Liver (tissue), 10 donors: ENCODE measurements at places on chromosomes 5 and 9. TPM values are rescaled to one million over a fixed set of nuclear protein-coding genes. Genes with fewer than 3 reads are reported as not detected.

DNA sequence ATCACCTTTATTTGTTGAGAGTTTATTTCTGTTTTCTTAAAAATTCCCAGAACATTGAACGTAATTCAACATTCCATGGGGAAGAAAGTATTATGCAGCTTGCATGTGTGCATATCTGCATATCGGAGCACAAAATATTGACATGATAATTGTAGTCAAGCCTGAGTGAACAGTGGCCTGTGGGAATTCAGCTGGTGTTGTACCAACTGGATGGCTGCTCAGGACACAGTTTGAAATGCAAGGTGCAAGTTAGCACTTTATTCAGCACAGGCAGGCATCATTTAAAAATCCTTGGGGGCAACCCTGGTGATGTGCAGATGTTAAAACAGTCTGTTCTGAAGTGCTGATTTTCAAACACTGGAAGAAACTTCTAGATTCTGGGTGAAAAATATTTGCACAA lies 82.4 kb downstream of the CNTLN start:
- H3K36me3 ChIP-seq = no peaks in the 10 kb centered on the region
- H3K4me1 ChIP-seq = peaks cover 6% of the 10 kb centered on the region
- no peaks in the 10 kb centered on the region for H3K27me3 ChIP-seq
- DNase-seq = no peak

PLCXD3 gene
- total RNA-seq = 0.05 TPM

TTC23L gene
- total RNA-seq = 0.08 TPM

GRCh38 chr9:69171049-69171448 lies 3.0 kb upstream of the TJP2 start:
- peaks cover 18% of the 10 kb centered on the region for H3K4me1 ChIP-seq
- DNase-seq = no peak
- H3K36me3 ChIP-seq = no peaks in the 10 kb centered on the region

GRCh38 chr5:157045601-157046000 lies 13.3 kb downstream of the HAVCR1 start:
- no peaks in the 10 kb centered on the region for H3K27me3 ChIP-seq
- DNase-seq = no peak
- no peak overlapping the region for H3K4me3 ChIP-seq
- no peak overlapping the region for H3K27ac ChIP-seq
- H3K4me1 ChIP-seq = no peaks in the 10 kb centered on the region
- H3K36me3 ChIP-seq = no peaks in the 10 kb centered on the region

- no peak overlapping the region for H3K4me3 ChIP-seq
- H3K27me3 ChIP-seq = no peaks in the 10 kb centered on the region
- no peaks in the 10 kb centered on the region for H3K36me3 ChIP-seq
- DNase-seq = no peak
- H3K4me1 ChIP-seq = peaks cover 13% of the 10 kb centered on the region
Observed at GRCh38 chr5:16582081-16582480, 34.7 kb downstream of the RETREG1 start.

- DNase-seq = no peak
- H3K36me3 ChIP-seq = no peaks in the 10 kb centered on the region
- no peaks in the 10 kb centered on the region for H3K27me3 ChIP-seq
- H3K4me3 ChIP-seq = no peak overlapping the region
- no peaks in the 10 kb centered on the region for H3K4me1 ChIP-seq
Observed at GRCh38 chr9:81028504-81028903, 660.8 kb downstream of the TLE1 start.

PSD2 gene
- total RNA-seq = 0.05 TPM
